NCI-H1105 (cell line): ENCODE measurements at places on chromosomes 12 and 14.

DNA sequence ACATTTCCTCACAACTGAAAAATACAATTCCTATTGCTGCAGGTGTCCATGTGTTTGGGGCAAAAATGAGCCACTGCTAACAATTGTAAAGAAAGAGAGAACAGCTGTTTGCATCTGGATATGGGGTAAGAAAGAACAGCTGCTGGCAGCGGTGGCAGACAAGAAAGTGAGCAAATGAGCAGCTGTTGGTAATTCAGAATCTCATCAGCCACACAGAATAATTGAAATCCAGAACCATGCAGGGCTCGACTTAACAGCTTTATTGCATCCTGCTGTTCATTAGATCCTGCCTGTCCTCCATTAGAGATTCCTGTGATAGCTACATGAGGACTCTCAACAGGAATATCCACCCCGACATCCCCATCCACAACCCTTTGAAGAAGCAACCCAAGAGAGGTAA lies 62.5 kb upstream of the TSPAN8 start:
- no peak for DNase-seq

DNA sequence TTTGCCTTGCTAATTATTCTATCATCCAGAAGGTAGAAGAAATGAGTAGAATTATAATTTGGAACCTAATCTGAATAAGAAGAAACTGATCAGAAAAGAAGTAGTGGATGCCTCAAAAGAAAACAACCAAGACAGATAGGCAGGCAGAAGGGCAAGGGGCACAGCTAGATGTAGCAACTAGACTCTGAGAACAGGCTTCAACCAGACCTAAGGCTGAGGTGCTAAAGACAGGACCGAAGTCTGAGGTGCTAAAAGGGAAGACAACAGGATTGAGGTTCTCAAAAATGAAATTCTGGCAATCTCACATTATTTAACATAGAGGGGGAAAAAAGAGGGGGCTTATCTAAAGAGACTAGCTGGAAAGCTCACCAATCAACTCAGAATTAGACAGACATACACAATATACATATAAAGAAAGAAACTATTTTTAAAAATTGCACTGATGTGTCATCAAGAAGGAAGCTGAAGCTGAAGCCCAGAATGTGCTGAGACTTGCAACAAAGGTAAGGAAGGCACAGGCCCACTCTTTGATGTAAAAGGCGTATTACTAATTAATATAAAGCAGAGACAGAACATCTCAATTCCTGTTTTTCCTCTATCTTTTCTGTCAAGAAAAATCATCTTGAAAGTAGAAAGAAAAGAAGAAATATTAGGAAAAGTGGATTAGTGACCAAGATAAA lies 43.8 kb upstream of the CSRNP2 start:
- no peak for DNase-seq

DNA sequence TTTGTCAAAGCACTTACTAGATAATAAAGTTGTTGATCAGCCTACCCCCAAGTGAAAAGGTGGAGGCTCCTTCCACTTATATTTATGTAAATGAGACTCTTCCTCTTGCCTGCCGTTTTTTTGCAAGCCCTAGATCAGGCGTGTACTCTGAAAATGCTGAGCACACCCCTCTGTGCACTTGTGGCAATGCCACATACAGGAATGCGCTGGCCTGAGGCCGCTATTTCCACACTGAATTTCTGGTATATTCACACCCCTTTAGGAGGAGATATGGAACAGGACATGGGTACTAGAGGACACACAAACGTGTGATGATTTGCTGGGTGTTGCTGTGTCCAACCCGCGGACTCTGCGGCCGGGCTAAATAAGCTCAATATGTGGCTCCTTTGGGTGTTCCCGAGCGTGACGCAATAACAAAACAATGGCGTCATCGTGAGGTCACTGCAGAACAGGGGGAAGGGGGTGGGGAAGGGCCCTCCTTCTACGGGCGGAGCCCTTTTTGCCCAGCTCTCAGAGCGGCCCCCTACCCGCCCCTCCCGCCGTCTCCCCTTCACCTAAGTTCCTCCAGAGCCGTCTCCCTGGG lies 554 bp upstream of the TSPAN31 start:
- DNase-seq = no peak

- no peak for DNase-seq
Observed at GRCh38 chr12:57239587-57240065, 10.1 kb downstream of the SHMT2 start.

GRCh38 chr12:21301-22189 lies 45.0 kb upstream of the IQSEC3 start:
- no peak for DNase-seq

DNA sequence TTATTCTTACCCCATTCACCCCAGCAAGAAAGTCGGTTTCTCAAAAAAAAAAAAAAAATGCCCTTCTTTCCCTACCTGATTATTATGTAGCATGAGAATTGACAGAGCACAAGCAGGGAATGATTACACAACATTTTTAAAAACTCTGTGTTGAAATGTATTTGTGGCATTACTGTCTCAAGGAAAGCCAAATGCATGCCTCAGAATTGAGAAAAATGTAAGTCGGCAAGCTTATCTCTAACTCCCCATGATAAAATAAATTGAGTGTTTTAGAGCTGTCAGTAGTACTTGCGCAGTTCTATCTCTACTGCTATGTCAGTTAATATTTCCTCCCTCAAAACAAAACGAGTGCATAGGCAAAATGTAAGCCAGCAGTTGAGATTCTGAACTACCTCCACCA lies 25.7 kb downstream of the ANO4 start:
- no peak for DNase-seq

- no peak for DNase-seq
Observed at GRCh38 chr12:93519859-93520258, 52.5 kb downstream of the MRPL42 start.

- DNase-seq = no peak
Observed at GRCh38 chr12:104177663-104178501, 37.7 kb upstream of the TXNRD1 start.

DNA sequence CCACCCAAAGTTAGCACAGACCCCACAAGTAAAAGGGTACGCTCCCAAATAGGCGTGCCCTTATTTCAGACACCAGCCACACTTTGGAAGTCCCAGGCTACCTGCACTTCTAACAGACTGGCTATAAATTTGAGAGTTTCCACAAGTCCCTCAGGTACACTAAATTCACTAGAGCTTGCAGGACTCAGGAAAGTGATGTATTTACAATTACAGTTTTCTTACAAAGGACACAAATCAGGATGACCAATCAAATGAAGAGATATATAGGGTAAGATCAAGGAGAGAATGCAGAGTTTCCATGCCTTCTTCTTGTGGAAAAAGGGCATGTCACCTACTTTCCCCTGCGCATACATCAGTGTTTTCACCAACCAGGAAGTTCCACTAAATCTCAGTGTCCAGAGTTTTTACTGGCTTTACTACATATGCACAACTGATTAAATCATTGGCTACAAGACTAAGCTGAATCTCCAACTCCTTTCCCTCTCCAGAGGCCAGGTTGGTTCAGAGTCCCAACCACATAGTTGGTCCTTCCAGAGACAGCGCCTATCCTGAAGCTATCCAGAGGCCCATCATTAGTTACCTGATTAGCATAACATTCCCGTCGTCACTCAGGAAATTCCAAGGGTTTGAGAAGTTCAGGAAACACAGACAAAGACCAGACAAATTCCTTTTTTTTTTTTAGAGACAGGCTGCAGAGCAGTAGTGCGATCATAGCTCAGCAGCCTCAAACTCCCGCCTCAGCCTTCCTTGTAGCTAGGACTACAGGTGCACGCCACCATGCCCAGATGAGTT lies 84.2 kb downstream of the DENND5B start:
- DNase-seq = no peak

- DNase-seq = no peak
Observed at GRCh38 chr14:39469094-39469710, 37.0 kb upstream of the FBXO33 start.

DNA sequence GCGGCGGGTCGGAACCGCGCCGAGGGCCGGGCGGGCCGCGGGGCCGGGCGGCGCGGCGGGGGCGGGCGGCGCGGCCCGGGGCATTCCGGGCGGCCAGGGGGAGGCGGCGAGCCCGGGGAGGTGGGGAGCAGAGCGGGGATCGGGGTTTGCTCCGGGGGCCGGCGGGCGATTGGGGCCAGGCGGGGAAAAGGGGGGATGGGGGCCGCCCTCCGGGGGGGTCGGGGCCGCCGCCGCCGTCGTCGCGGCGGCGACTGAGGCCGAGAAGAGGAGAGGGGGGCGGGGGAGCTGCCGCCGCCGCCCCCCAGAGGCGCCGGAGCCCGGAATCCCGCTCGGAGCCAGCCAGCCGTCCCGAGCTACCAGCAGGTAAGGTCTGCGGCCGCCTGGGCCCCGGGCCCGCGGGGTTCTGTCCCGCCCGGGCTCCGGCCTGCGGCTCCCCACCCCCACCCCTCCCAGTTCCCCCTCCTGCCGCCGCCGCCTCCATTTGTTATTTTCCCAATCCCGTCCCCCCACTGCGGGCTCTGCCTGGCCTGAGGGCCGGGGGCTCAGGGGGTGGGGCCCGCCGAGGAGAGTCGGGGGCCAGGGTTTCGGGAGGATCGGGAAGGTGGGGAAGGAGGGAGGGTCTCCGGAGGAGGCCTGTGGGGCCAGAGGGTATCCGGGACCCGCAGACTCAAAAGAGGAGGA lies 403 bp downstream of the ATN1 start:
- no peak for DNase-seq

DNA sequence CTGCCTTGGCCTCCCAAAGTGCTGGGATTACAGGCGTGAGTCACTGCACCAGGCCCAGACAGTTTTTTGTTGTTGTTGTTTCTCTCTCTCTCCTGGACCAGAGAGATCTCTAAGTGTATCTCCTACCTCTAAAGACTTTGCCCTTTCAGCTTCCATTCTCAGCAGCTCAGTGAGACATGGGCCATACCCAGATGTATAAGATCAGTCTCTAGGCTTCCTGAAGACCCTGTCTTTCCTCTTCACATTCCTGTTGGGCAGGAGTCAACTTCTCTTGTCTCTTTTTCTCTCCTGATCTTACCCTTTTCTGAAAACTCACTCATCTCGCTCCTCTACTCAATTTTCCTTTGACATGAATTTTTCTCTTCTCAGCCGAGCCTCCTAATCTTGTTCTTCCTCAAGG lies 42.0 kb downstream of the KCNK13 start:
- no peak for DNase-seq

GRCh38 chr12:42735861-42736361 lies 146.4 kb upstream of the PRICKLE1 start:
- DNase-seq = no peak

DNA sequence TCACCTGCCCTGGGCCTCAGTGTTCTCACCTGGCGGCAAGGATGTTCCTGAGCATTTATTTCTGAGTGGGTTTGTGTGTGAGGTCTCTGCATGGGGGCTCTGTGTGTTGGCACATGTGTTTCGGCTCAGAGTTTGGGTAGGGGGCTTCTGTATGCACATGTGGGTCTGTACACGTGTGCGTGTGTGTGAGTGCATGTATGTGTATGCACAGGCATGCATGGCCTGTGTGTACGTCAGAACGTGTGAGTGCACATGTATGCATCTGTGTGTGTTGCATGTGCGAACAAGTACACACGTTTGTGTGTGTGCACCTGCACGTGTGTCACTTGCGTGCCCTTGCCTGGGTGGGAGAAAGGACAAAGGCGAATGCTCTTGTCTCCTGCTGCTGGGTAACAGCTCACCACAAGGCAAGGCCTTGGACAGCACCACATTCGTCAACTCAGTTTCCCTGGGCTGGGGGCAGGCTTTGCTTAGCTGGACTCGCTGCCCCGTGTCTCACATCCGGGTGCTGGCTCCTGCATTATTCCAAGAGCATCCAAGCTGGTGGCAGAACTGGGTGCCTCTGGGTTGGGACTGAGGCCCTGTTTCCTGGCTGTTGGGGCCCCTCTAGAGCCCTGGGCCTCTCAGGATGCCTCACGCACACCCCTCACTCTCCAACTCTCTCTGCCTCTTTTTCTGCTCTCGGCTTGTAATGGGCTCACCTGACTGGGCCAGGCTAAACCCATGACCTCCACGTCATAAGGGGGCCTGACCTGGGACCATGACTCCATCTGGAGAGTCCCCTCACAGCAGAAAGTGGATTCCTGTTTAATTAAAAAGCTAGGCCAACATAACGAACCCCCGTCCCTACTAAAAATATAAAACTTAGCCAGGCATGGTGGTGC lies 153.6 kb upstream of the C14orf180 start:
- DNase-seq = no peak

DNA sequence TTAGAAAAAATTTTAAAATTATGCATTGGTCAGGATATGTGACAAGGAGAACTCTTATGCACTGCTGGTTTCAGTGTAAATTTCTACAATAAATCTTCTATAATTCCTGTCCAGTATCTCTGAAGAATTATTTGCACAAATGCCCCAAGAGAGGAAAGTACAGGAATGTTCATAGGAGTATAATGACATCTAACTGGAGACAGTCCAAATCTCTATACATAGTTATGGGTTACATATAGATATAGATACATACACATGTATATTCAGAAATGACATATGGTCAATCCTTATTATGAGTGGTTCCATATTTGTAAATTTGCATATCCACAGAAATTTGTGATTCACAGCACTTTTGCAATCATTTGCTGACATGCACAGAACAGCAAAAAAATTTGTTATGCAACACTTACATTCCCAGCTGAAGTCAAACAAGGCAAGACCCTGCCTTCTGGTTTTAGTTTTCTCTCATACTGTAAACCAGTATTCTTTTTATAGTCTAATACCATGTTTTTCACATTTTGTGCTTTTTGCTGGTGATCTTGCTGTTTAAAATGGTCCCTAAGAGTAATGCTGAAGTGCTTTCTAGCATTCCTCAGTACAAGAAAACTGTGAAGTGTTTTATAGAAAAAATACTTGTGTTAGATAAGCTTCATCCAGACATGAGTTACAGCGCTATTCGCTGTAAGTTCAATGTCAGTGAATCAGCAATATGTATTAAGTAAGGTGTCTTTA lies 103.8 kb downstream of the SLC16A7 start:
- DNase-seq = no peak

DNA sequence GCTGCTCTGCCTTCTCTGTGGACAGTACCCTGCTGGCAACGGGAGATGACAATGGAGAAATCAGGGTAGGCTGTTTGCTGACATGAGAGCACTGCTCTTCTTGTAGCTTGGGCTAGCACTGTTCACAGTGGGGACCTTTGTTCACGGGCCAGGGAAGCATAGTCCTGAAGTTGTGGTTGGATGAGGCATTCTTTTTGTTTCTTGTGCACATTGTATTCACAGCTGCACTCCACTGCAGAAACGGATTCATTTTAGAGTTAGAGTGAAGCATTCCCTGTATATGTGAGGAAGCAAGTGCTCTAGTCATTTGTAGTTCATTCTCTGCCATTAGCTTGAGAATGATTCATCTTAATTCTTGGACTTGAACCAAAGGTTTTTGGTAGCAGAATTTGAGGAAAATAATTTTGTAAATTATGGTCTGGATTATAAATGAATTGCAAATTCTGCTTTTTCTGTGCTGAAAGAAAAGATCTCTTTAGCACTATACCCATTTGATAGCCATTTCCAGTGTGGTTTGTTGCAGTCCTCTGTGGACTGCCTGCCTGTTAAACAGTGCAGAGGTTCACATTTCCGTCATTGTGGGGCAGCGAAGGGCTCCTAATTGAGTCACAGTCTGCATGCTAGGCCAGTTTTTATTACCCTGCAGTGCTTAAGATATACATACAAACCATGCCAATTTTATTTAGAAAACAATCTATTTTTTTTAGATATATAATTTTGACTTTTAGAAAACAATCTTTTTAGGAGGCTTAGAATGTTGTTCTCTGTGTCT lies 80.6 kb downstream of the APAF1 start:
- DNase-seq = peak; percentile 39
